ENCODE measurements at places on chromosomes 2 and 18. TPM values are rescaled to one million over a fixed set of nuclear protein-coding genes. Genes with fewer than 3 reads are reported as not detected.

Gene ALLC
- total RNA-seq = not detected

Gene NEUROD1
- total RNA-seq = not detected

Gene CCDC93
- total RNA-seq = 18.9 TPM

Gene SPAST
- 21.1 TPM for total RNA-seq

Gene KLHL41
- total RNA-seq = 0.28 TPM

Gene GBX2
- total RNA-seq = not detected

Gene ANKRD30B
- total RNA-seq = not detected

All from IMR-90 (cell line).